T-helper 2 cell treated with Interferon-gamma antibody and Interleukin-4, amounts not matched to agents 5 μg/mL and 100 μg/mL, for 36 hours (primary cell): ENCODE measurements at places on chromosomes 12 and 14.

- no peak for DNase-seq
Observed at GRCh38 chr12:49870501-49871262, 27.8 kb upstream of the BCDIN3D start.

GRCh38 chr12:101854747-101855146 lies 22.6 kb upstream of the DRAM1 start:
- DNase-seq, result no peak

- DNase-seq, result peak; percentile 35
Observed at GRCh38 chr14:77208291-77208978, 26.8 kb downstream of the TMEM63C start.

DNA sequence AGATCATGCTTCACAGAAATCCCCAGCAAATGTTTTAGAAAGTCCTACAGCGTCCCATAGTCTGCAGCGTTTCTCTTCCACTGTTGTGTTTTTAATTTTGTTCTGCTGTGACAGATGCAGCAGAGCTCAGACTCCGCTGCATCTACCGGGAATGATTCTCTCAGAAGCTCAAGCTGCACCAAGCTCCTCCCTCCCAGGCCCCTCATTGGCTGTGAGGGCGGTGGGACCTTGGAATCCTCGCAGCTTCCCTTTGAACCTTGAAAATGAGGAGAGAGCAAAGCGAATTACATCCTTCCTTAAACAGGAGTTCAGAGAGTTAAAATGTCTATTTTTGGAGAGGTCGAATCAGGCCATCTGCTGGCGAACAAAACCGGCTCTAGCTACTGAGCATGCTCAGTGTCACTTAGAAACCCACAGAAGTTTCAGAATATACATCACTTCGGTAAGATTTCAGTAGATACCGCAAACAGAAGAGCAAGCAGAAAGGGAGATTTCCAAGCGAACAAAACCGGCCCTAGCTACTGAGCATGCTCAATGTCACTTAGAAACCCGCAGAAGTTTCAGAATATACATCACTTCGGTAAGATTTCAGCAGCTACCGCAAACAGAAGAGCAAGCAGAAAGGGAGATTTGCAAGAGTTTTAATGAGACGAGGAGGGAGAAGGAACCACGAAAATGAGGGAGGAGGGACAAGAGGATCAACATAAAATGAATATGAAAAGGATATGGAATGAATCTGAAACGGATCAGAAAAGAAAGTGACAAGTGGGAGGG lies at the start of gene ABCD2:
Gene ABCD2 (minus strand): TSS at position 144 of the 774 bp plus-strand sequence. CDS start 188 bp downstream, outside the sequence.
- peak; percentile 82 for DNase-seq

DNA sequence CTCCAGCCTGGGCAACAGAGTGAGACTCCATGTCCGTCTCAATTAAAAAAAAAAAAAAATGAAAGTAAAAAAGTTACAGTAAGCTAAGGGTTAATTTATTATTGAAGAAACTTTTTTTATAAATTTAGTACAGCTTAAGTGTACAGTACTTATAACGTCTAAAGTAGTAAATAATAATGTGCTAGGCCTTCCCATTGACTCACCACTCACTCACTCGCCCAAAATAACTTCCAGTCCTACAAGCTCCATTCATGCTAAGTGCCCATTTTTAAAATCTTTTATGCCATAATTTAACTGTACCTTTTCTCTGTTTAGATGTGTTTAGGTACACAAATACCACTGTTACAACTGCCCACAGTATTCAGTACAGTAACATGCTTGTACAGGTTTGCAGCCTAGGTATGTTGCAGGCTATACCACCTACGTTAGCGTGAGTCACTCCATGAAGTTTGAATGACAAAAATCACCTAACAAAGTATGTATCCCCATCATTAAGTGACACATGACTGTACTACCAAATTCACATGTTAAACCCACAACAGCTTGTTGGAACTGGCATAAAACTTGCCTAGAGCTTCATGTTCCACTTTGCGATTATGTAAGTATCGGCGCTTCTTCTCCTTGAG lies 10.7 kb downstream of the KANSL2 start:
- no peak for DNase-seq

GRCh38 chr12:122499991-122500684 lies 594 bp downstream of the ZCCHC8 start:
- DNase-seq, result peak; percentile 42

GRCh38 chr12:10909462-10909861 lies at the start of gene TAS2R13:
TSS of gene TAS2R13 (minus strand) at chr12:10909562. CDS start at chr12:10909298, 264 bp downstream.
- no peak for DNase-seq

GRCh38 chr14:69648480-69649451 lies 37.4 kb downstream of the SUSD6 start:
- no peak for DNase-seq

GRCh38 chr12:54142114-54142475 lies 46.7 kb downstream of the SMUG1 start:
- no peak for DNase-seq

GRCh38 chr12:49548822-49549648 lies 10.2 kb downstream of the KCNH3 start:
- no peak for DNase-seq

GRCh38 chr12:89514751-89515150 lies 9.8 kb downstream of the GALNT4 start:
- no peak for DNase-seq

DNA sequence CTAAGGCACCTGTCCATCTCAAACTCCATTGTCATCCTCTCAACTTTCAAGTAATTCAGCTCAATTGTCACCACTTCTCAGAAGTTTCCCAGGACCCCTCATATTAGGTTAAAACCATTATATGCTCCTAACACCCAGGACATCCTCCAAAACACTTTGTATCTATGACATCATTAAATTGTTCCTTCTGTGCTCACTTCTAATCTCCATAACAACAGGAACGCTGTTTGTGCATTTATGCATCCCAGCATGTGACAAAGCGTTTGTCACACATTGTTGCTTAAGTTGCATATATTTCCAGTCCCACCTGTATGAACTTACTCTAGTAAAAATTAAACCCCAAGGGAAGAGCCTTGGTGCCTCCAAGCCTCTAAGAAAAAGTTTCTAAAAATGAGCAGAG lies 133.9 kb downstream of the TBX5 start:
- no peak for DNase-seq

DNA sequence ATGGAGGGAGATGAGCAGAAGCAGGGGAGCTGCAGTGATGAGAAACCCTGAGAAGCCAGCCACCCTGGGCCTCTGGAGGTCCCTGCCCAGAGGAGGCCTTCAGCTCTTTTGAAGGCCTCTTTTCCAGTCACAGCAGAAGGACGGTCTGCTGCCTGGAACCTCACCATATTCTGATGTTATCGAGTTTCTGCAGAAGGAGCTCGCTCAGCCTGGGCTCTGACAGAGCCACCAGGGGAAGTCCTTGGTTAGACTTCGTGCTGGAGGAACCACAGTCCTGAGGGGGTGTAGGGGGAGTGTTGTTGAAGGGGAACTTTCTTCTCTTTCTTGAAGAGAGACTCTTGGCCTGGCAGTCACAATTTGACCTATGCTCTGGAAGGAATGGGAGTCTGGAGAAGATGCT lies 25.1 kb upstream of the BATF start:
- DNase-seq, result peak; percentile 85

- no peak for DNase-seq
Observed at GRCh38 chr12:49761677-49762467, 20.5 kb downstream of the TMBIM6 start.

- DNase-seq, result no peak
Observed at GRCh38 chr14:37406095-37406494, 189.0 kb downstream of the FOXA1 start.

GRCh38 chr14:55274146-55274545 lies 2.9 kb downstream of the FBXO34 start:
- DNase-seq, result no peak

DNA sequence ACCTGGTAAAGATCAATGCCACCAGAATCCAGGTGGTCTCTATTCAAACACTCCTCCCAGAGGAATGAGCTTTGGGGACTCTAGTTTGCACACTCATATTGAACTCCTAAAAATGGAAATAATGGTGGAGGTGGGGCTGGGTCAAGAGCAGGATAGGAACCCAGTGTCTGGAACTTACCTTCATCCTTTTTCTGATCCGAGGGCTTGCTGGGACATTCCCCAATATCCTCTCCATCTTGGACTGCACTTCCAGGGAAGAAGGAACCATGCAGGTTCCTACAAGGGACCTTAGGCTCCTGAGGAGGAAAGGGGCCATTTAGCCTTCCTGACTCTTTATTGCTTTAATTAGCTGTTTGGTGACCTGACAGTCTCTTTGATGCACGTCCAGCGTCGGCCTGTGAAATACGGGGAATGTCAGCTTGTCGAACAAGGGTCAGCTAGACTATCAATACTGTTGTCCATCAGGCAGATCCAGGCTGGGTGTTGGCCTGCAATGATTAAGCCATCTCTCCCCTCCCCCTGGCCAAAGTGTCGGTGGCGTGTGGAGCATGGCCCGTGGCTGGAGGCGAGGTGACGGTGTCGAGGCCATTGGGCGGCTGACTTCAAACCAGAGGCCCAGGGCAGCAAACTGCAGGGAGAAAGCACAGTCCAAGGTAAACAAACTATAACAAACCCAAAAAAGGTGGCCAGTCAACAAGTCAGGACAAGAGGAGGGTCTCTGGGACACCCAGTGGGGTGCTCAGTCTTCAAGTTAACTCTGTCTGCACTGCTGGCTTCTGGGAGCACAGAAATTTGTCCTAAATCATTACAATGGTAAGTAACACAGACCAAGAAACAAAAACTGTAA lies 405.2 kb upstream of the TBX3 start:
- no peak for DNase-seq

DNA sequence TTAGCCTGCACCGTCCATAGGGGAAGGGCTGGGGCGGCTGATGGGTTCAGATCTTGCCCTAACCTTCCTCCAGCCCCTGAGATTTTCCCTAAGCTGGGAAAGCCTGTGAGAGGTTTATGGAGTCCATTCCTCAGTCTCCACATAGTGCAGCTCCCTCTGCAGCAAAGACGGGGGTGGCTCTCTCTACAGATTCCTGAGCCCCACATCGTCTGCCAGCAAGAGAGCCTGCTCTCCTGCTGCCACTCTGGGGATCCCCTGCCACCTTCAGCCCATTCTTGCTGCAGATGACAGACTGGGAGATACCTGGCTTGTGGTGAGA lies 3.1 kb downstream of the SMIM41 start:
- no peak for DNase-seq

DNA sequence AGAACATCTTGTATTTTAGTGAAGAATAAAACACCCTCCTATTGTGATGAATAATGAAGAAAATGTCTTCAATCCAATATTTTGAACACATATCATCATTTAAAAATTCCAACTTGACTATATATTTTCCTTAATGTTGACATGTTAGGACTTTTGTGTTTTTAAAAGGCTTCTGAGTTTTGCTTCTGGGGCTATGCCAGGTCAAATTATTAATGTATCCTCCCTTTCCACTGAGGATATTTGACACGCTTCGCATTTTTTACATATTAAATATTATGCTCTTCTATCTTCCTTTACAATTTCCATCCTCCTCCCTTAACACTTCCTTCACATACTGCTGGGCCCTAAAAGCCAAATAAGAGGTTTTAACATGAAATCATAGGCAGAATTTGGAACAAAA lies 20.6 kb downstream of the RERG start:
- DNase-seq, result no peak

- no peak for DNase-seq
Observed at GRCh38 chr12:23906329-23906728, 43.1 kb downstream of the SOX5 start.

DNA sequence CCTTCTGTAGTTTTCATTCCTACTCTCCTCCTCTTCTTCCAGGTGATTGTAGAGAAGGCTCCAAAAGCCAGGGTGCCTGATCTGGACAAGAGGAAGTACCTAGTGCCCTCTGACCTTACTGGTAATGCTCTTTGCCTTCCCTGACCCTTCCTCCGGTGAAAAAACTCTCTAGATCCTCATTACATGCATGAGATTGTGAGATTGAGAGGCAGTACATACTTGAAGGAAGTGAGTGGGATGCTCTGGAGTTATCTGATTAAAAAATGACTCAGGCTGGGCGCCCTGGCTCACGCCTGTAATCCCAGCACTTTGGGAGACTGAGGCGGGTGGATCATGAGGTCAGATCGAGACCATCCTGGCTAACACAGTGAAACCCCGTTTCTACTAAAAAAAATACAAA lies 5.3 kb downstream of the GABARAPL1 start:
- no peak for DNase-seq

GRCh38 chr14:73764406-73765280 lies 50.5 kb upstream of the PNMA1 start:
- no peak for DNase-seq

GRCh38 chr14:36555998-36556743 lies 26.2 kb downstream of the NKX2-8 start:
- no peak for DNase-seq

- DNase-seq, result no peak
Observed at GRCh38 chr14:102807013-102807406, 29.8 kb downstream of the TRAF3 start.

- no peak for DNase-seq
Observed at GRCh38 chr12:24823808-24824515, 124.9 kb downstream of the BCAT1 start.

DNA sequence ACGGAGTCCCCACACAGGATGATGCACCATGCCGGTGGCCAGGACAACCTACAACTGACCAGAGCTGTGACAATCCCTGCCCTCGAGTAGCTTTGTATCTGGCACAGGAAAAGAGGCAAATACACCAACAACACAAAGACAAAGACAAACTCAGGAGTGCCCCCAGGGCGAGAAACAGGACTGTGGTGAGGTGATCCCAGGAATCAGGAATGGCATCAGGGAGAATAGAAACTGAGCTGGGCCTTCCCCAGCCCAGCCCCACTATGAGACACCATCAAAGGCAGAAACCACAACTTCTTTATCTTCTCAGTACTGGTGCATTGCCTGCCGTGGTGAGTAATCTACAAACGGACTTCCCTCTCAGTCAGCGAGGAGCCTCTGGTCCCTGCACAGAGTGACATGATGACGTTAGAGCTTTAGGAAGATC lies 157.7 kb downstream of the TTC7B start:
- peak; percentile 28 for DNase-seq

DNA sequence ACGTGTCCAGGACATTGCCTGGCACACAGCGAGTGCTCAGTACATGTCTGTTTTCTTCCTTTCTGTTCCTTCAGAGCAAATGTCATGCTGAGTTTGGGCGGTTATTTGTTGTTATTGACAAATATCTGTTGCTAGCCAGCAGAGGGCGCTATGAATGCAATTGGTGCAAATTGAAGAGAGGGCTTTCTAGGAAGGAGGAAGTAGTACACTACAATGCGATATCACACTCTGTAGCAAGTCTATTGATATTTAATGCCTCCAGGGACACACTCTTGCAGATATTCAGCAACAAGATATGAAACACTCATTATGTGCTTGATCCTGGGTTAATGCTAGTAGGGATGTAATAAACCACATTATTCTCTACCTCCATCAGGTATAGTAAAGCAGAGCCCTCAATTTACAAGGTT lies 267.3 kb upstream of the SRRM4 start:
- no peak for DNase-seq

DNA sequence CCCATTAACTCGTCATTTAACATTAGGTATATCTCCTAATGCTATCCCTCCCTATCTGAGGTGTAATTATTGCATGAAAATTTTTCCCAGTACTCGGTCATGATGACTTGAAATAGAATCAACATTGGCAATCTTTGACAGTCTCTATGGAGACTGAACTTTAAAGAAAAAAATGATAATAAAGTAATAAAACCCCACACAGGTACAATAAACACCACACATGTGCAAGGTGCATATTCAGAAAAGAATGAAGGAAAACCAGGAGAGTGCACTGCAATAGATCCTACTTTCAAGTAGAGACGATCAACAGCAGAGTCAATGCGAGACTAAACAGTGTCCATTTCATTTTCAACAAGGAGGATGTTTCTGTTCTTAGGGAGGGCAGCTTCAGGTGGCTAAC lies 1253.8 kb upstream of the TMEM132C start:
- no peak for DNase-seq
